ENCODE measurements at places on chromosomes 6 and 20. TPM values are rescaled to one million over a fixed set of nuclear protein-coding genes. Genes with fewer than 3 reads are reported as not detected.
A peak's percentile ranks its signal among the peaks of the same experiment; 100 is the strongest.

DNA sequence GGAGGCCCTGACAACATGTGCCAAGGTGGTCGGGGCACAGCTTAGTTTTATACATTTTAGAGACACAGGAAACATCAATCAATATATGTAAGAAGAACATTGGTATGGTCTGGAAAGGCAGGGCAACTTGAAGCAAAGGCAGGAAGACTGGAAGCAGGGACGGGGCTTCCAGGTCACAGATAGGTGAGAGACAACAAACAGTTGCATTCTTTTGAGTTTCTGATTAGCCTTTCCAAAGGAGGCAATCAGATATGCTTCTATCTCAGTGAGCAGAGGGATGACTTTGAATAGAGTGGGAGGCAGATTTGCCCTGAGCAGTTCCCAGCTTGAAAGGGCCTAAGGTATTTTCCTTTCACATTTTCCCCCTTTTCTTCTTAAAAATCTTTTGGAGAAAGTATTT is 311.0 kb upstream of the RGS17 start:
- no peak for DNase-seq

PRKN gene
- total RNA-seq: 15.9 TPM

DNA sequence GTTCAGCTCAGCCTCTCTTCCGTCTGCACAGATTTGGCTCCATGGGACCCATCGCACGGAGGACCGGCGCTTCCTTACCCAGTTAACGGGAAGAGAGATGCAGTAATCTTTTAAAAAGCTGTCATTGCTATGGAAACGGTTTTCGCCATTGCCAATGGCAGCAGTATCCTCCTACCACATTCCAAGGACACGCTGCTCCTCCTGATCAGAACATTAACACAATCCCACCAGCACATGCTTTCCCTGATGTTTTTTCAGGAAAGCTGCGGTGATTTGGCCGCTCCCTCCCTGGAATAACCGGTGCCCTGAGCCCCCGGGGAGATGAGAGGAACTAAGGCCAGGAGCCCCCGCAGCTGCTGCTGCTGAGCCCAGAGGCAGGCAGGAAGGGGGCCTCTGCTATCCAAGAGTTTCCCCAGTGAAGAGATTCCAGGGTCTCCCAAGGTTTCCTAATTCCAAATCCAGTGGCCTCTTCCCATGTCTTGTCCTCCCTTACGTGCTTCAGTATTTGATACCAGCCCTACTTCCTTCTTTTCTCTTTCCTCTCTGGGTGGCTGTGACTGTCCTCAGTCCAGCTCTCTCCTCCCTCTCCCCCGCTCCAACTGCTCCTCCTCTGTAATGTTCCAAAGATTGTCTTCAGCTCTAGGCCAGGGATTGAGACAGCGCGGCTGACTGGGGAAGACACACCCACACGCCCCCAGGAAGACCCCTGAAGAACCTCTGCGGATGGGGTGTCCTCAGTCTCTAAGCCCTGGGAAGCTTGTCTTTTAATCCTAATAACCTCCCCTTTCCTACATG is 2.6 kb downstream of the BNIP5 start:
- DNase-seq: no peak

DNA sequence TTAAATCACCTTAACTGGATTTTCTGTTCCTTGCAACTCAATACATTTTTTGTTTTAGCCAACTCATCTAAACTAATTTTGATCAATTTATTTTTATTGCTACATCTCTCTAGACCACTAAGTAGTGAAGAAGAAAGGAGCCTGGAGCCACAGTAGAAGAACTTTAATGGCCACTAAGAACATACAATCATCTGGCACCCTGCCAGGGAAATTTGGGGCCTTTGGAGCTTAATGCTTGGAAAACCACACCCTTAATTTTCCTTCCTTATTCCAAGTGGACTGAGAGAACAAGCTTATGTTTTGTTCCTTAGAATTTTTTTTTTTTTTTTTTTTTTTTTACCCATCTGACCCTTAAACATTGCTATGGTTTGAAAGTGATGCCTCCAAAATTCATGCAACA is 12.0 kb upstream of the GMDS start:
- DNase-seq: no peak

SEC63 gene
- 135 TPM for total RNA-seq

GRCh38 chr6:66675906-66676305 is 968.9 kb upstream of the EYS start:
- DNase-seq: no peak

DNA sequence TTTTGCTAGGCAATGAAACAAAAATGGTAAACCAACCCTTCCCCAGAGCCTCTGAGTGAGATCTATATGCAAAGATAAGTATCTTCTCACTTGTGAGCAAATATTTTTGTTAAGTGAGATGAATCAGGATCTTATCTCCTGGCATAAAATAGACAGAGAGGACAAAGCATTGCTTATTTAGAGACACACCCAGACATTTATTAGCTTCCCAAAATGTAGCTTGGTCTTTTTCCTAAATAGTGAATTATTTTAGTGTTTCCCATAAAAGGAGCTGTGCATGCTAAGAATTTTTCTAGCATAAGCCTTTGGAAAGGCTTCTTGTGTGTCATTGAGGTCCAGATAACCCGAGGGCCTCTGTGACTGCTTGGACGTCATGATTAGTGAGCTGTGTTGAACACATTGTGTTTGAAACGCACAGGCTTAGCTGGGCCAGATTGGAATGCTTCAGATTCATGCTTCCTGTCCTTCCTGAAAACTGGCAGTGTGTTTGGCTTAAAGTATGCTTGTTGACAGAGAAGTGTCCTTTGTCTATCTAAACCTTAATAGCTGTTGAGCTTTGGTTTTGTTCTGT is 16.5 kb downstream of the MTHFD1L start:
- no peak for DNase-seq

DNA sequence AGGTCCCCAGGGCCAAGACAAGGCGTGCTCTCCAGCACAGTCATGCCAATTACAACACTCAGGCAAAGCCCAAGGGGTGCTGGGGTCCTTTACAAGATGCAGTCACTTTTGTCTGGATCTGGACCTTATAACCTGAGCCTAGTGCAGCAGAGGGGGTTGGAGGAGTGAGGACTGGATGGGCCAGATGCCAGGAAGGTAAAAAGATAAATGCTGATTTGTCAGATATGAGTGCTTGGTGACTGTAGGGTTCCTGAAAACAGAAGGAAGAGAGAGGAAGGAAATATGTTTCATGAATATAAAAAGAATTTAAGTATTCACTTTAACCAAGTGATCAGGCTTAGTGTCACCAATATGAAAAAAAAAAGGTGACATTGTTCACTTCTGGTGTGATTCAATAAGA is 43.4 kb upstream of the TFAP2A start:
- DNase-seq: no peak

GRCh38 chr6:70398783-70399728 is 14.3 kb upstream of the FAM135A start:
- no peak for DNase-seq

DNA sequence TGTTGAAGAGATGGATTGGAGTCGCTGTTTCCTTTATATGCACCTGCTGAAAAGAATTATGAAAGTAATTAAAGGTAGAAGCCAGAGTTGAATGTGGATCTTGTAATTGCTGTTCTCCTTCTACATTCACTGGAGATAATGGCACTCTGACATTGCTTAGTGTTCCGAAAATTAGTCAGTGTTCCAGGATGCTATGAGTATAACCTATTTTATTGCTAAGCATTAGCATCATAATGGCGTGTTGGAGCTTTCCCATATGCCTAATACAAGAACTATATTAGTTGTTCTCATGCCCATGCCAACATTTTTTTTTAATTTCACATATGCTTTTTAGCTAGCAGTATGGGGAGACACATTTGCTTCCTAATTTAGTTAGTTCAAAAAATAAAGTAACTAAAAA is 236.4 kb downstream of the ARHGAP18 start:
- no peak for DNase-seq

PTGIS gene
- 89.7 TPM for total RNA-seq

UNC5CL gene
- 1.6 TPM for total RNA-seq

FBXO5 gene
- 5.1 TPM for total RNA-seq

GRCh38 chr6:53662457-53662856 is 3.1 kb downstream of the KLHL31 start:
- no peak for DNase-seq

- no peak for DNase-seq
Measured at GRCh38 chr6:143878272-143878760, 14.0 kb downstream of the ZC2HC1B start.

GRCh38 chr6:48139818-48140614 is 29.0 kb upstream of the PTCHD4 start:
- DNase-seq: no peak

DNA sequence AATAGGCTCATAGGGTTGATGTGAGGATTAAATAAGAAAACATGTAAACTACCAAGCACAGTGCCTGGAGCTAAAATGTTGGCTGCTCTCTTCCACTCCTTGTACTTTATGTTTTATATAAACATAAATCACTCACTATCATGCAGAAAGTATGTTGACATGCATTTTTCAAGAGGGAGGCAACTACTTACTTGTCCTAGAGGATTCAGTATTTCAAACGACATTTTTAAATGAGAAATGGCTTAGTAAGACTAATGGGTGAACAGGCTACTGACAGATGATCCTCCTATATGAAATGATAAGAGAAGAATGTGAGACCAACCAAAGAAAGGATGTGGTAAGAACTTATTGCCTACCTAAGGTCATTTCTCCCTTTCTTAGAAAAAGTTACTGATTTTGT is 21.0 kb downstream of the LATS1 start:
- DNase-seq: no peak

SPTLC3 gene
- total RNA-seq: 30.1 TPM

TMC2 gene
- 0.22 TPM for total RNA-seq

DNA sequence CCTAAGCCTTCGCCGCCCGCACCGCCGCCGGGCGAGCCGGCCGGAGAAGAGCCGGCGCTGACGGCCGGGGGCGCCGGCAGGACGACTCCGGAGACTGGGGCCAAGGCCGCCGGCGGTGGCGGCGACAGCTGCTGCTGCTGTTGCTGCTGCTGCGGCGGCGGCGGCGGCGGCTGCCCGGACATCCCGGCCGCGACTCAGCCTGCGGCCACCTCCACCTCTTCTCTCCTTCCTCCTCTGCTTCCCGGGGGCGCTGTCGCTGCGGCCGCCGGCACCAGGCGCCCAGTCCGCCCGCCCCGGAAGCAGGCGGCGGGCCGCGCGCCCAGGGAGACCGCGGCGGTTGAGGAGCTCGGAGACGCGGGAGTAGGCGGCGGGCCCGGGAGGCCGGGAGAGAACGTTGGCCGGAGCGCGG is 307 bp downstream of the RANBP9 start:
- DNase-seq: no peak

- DNase-seq: no peak
Measured at GRCh38 chr6:107853230-107853629, 29.1 kb upstream of the SCML4 start.

ABRACL gene
- total RNA-seq: 8.5 TPM

GRCh38 chr20:19649041-19649440 is 109.0 kb upstream of the RIN2 start:
- DNase-seq: no peak

- peak; percentile 81 for DNase-seq
Measured at GRCh38 chr6:42726485-42727086, 4.2 kb upstream of the PRPH2 start.

GRCh38 chr20:36246401-36246800 is 10.1 kb downstream of the AAR2 start:
- no peak for DNase-seq

GRCh38 chr6:53651205-53651763 is 14.3 kb downstream of the KLHL31 start:
- peak; percentile 76 for DNase-seq

DNA sequence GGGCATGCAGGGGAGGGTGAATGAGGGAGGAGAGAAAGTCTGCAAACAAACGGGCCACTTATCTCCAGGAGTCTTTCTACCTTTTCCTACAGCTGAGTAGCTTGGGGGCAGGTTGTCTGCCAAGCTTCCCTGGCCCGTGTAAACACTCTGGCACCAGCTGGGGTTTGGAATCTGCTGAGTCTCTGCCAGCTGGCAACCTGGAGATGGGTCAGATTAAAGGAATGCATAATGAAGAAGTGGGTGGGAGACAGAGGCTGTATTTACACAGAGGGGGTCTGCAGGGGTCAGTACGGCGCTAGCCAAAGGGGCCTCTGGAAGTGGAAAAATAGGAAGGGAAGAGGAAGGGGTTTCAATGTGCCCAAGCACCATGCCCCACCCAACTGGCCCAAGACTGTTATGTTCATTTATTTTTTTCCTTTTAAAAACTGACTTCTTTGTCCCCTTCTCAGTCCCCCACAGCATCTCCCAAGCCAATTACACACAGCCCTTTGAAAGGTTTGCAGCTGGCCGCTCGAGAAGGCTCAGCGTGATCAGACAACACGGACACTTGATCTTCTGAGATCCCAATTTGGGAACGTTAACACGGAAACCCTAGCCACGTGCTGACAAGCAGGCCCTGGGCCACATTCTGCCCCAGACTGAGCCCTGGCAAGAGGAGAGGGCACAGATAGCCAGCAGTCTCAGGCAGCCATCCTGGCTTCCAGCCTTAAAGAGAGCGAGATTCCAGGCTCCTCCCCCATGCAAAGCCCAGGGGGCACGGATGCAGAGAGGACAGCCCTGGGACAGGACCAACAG is 25.2 kb downstream of the TRAM2 start:
- DNase-seq: no peak

- DNase-seq: peak; percentile 76
Measured at GRCh38 chr6:56359201-56359899, 112.0 kb upstream of the COL21A1 start.

C20orf202 gene
- 0.80 TPM for total RNA-seq

DNA sequence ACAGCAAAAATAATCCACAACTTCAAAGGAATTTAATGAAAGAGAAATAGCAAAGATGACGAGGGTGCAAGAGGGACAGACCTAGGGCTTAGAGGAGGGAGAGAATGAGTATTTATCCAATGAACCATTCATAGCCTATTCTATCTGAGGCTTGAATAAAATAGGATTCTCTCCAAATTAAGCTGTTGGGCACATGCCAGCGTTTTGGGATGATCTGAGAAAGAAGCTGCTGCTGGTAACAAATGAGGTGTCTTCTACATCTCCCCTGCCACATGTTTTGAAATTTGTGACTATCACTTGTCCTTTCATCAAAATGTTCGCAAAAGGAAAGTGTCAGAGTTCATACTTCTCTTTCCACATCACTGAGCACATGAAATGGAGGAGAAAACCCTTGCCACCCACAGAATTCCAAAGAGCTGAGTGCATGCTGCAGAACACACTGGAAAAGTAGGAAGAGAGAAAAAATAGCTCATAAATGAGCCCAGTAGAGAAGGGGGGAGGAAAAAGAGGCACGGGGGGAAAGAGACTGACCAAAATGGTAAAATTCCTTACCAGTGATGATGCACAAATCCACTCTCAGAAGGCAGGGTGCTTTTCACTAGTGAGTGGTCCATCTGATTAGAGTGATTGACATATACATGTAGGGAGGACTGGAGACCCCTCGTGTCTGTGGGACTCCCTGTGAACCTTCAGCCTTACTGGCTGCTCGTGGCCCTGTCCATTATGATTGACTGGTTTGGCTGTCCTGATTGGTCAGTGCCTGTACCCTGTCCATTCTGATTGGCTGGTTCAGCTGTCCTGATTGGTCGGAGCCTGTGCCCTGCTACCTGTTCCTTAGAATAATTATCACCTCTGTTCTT is 180.5 kb downstream of the OGFRL1 start:
- DNase-seq: no peak

DNA sequence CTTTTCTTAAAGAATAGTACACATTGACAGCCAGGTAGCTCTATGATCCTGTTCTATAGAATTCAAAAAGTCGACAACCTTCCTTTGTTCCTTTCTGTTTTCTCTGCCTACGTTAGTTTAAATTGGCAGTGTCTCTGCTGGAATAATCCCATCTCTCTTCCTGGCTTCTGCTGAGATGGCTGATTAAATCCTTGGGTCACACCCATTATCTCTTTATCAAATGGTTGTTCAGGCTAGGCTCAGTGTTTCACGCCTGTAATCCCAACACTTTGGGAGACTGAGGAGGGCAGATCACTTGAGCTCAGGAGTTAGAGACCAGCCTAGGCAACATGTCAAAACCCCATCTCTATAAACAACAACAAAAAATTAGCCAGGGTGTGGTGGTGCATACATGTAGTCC is 44.4 kb downstream of the HFE start:
- DNase-seq: no peak

Measured in sciatic nerve (tissue), 2 donors.